ENCODE measurements at places on chromosomes 1 and 21. TPM values are rescaled to one million over a fixed set of nuclear protein-coding genes. Genes with fewer than 3 reads are reported as not detected.
A peak's percentile ranks its signal among the peaks of the same experiment; 100 is the strongest.

DNA sequence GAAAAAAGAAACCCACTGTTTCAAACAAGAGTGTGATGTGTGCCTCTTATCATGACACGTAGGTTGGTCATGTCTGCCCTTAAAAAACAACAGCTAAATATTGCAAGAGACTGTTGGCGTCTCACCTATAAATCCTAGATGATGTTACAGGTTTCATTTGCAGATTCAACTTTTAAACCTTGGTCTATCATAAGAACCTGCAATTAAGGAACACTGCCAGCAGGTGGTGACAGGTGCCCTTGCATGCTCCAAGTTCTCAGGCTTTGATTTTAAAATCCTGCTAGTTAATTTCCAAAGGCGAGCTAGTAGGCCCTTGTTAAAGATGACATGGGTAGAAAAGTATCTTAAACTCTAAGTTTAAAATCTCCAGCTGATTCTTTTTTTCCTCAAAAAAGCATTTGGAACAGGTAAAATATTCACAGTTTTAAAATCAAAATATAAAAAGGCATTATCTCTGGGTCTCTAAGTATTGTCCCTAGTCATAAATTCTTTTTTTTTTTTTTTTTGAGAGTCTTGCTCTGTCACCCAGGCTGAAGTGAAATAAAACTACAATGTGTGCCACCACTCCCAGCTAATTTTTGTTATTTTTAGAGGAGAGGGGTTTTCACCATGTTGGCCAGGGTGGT is 39.1 kb downstream of the CLSTN1 start:
- DNase-seq, result peak; percentile 48

DNA sequence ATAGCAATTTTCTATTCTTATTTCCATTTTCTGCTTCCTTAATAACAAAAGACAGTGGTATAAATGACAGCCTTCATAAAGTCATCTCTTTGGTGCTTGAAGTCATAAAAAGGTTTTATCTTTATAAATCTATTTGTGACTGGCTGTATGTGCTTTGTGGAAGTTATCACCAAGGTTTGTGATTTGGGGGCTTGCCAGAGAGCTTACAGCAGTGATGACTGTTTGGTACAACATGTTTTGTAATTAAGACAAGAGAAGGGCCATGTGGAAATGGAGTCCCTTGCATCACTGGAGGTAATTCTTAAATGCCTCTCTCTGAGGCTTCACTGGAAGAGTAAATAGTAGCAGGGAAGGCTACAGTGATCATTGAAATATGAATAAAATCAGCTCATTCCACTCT is 2.7 kb downstream of the SLC35F3 start:
- no peak for DNase-seq

DNA sequence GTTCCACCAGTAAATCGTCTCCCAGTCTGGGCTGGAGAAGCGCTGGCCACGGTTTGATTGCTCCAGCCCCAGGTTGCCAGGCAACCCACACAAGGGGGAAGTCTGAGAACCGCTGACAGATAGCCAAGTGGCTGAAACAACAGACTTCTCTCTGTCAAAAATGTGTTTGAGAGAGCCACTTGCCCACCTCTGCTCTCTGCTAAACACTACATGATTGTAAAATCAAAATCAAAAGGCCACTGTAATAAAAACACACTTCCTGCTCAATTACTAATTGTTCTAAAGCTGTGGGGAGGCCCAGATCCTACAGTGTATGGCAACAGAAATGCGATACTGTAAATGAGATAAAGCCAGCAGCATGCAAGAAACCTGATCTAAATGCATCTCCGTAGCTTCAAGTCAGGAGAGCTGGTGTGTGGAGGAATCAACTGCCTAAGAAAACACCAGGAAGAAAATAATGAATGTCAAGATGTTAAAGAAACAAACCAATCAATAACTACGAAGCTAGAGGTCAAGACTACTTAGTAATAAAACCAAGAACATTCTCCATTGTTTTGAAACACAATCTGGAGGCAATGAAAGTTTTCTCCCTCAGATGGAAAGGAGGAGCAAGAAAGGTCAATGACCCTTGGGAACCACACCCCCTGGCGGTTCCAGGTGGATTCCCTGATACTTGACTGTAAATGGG is 121.2 kb downstream of the SLC45A1 start:
- no peak for DNase-seq

DNA sequence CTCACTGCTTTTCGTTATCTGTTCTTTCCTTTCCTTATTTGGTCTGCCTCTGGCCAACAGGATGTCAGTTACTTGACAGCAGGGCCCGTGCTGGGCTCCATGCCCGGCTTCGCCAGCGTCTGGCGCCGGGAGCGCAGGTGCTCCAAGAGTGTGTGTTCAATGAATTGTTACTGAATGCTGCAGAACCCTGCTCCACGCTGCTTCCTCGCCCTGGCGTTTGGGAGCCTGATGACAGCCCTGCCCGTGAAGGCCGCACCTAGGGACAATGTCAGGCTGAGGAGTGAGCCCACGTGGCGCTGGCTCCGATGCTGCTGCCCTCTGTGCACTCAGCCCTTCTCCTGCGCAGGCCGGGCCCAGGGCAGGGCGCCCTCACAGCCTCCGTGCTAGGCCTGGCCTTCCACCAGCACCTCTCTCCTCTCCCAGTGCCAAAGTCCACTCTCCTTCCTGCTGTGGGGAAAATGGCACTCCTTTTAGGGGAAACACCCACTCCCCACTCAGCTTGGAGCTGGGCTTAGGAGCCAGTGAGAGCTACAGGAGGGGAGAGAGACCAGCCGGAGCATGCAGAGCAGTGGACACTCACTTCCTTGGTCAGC is 51.4 kb downstream of the ACBD3 start:
- DNase-seq, result no peak

- no peak for DNase-seq
Observed at GRCh38 chr21:16124378-16125138, 394.8 kb downstream of the USP25 start.

- peak; percentile 80 for DNase-seq
Observed at GRCh38 chr1:234893725-234894630, 234.7 kb downstream of the TOMM20 start.

GRCh38 chr21:34939673-34940331 is 109.3 kb downstream of the RUNX1 start:
- no peak for DNase-seq

GRCh38 chr1:201125800-201126199 is 1.2 kb downstream of the ASCL5 start:
- DNase-seq, result no peak

GRCh38 chr1:109750920-109751319 is 10.1 kb upstream of the GSTM3 start:
- DNase-seq, result no peak

GRCh38 chr1:164609089-164609488 is 50.1 kb downstream of the PBX1 start:
- DNase-seq, result no peak

- DNase-seq, result no peak
Observed at GRCh38 chr1:147641695-147642592, 28.4 kb downstream of the ACP6 start.

- DNase-seq, result no peak
Observed at GRCh38 chr21:31110430-31110829, 72.2 kb upstream of the KRTAP19-8 start.

DNA sequence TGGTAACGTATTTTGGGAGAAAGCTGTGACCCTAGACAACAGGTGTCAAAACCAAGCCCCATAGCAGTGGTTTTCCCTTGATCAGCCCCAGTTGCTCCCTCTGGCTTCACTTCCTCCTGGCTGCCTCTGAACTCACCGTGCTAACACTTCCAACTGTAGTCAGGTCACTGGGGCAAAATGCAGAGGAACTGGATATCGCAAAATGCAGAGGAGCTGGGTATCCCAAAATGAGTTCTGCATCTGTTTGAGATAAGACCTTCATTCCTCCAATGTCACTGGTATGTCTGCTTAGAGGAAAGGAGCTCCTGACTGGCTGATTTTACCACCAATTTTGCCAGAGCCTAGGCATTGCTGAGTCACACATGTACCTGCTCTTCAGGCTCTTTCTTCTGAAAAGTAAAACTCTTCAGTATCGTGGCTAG is 19.6 kb upstream of the TACSTD2 start:
- no peak for DNase-seq

- no peak for DNase-seq
Observed at GRCh38 chr1:238401144-238401543, 510.4 kb upstream of the ZP4 start.

DNA sequence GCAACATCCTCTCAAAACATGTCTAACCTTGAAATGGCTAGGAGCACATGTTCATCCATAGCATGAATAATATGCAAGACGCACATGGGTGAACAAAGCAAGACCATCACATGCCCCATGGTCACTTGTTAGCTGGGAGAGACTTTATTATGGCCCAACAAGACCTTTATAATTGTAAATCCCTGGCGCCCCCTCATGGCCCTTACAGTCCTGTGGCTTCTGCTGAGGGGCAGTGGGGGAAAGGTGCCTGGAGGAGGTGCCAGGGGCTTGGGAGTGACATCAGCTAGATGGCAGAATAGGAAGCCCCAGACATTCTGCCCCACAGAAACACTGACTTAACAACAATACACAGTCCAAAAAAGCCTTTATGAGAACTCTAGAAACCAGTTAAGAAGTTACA is 51.7 kb downstream of the CSMD2 start:
- DNase-seq, result no peak

DNA sequence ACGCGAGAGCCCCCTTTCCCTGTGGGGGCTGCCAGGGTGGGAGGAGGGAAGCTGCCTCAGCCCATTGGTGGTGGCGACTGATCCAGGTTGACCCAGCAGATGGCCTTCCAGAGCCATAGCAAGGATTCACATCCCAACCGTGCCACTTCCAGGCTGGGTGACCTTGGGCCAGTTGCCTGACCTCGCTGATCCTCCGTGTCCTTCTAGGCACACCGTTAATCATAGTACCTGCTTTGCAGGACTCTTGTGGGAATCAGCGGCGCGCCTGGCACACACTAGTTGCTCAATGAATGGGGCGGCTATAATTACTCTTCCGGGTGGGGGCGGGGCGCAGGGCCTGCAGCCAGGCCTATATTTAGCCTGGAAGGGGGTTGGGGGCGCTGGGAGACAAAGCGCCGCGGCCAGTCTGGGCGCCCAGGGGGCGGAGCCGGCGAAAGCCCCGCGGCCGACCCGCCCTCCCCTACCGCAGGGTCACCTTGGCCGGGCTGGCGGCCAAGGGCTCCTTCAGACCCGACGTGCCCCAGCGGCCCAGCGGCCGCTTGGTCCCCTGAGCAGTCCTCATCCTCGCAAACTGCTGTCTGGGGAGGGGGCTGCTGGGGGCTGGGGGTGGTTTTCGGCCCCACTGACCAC is 5.1 kb downstream of the HSPB7 start:
- DNase-seq, result no peak

The ENO1 gene
- 1,108 TPM for total RNA-seq

The SLC9C2 gene
- not detected for total RNA-seq

The CAMTA1 gene
- 111 TPM for total RNA-seq

The AGO1 gene
- 20.3 TPM for total RNA-seq

The FCGR1A gene
- total RNA-seq, result not detected

The SLC22A15 gene
- 0.10 TPM for total RNA-seq

The MEAF6 gene
- 76.0 TPM for total RNA-seq

The KRTAP10-3 gene
- total RNA-seq, result not detected

The FAM229A gene
- total RNA-seq, result 5.5 TPM

The ADAM30 gene
- total RNA-seq, result not detected

The KCNK1 gene
- total RNA-seq, result 0.70 TPM

The PPIE gene
- 33.8 TPM for total RNA-seq

The TMEM222 gene
- total RNA-seq, result 40.7 TPM

The COL11A1 gene
- 0.12 TPM for total RNA-seq

The F5 gene
- total RNA-seq, result not detected

The PLPPR5 gene
- total RNA-seq, result 0.05 TPM
